ENCODE measurements at places on chromosomes 2 and 18.

DNA sequence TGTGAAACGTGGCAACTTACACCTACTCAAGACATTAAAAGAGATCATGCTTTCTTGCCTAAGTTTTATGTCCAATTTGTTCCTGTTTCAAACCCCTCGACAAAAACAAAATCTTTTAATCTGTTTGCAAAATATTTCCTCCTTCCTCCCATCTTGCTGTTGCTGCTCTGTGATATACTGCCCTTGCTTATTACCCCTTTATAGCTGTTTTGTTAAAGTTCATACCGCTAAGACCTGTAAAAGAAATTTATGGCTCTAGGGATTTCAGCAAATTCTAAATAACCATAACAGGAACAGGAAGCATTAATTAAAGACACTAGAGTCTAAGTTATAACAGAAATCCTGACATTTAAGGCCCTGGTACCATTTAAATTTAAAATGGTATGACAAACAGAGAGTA, 1268.2 kb upstream of the PIK3C3 start:
- DNase-seq, result no peak

GRCh38 chr2:160380000-160380570, 113.5 kb downstream of the RBMS1 start:
- no peak for DNase-seq

DNA sequence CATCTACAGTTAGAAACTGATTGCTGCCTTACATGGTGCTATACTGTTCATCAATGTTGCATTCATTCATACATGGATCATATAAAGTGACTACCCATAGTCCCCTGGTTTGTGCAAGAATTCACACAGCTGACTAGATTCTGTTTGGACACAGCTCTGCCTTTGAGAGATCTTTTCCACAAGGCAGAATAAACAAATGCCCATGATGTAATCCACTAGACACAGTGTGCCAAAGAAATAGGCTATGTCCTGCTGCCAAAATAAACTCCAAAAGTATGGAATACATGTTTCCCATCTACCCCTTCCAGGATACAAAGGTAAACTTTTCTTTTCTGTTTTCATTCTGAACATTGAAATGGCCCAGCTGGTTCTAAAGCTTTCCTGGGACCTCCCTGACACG, 269.4 kb upstream of the CHAC2 start:
- DNase-seq, result no peak

- no peak for DNase-seq
Measured at GRCh38 chr2:220753486-220753885, 818.6 kb downstream of the EPHA4 start.

- DNase-seq, result no peak
Measured at GRCh38 chr2:127378720-127379119, 9.1 kb downstream of the MAP3K2 start.

DNA sequence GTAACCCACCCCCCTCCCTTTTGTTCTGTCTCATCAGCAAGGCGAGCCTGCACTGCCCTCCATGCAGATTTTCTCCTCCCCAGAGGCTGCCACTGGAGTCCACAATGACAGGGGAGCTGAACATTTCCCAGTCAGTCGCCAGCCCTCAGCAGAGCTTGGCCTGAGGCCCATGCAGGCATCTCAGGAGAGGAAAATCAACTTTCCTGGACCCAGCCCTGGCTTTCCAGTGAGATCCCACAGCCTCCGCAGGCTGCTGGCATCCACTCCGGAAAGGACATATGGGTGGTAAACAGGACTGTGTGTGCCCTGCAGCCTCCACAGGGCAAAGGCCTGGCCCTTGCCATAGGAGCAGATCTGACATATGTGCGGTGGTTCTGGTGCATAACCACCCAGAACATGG, 253.8 kb downstream of the TNS1 start:
- DNase-seq, result no peak

DNA sequence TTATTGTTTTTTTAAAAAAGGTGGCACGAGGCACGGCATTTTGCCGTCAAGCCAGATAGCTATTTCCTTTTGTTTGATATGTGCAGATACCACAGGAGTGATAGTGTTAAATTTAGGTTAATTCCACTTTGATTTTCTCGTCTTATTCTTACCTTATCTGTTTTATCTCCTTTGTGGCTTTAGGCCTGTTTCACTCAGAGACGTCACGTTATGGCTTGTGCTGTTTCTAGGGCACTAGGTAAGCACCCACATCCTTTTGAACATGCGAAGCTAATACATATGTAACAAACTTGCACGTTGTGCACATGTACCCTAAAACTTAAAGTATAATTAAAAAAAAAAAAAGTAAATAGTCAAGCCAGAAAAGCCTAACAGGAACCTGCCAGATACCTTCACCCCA, 57.8 kb downstream of the C18orf63 start:
- DNase-seq, result no peak

- no peak for DNase-seq
Measured at GRCh38 chr18:75139226-75139911, 69.6 kb downstream of the PTGR3 start.

DNA sequence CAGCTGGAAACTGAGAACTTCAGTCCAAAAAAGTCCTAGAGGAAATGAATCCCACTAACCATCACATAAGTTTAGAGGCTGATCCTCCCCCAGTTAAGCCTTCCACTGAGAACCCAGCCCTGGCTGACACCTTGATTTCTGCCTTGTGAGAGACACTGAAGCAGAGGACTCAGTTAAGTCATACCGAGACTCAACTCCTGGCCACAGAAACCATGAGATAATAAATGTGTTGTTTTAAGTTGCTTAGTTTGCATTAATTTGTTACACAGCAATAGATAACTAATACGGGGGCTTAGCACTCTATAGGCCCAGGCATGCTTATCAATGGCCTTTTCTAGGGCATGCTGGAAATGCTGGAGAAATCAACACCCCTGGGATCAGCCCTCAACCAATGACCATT, 3.4 kb upstream of the ADD2 start:
- DNase-seq, result no peak

- DNase-seq, result no peak
Measured at GRCh38 chr18:54877076-54877475, 48.8 kb downstream of the RAB27B start.
